ENCODE measurements at places on chromosomes 7 and 10.

DNA sequence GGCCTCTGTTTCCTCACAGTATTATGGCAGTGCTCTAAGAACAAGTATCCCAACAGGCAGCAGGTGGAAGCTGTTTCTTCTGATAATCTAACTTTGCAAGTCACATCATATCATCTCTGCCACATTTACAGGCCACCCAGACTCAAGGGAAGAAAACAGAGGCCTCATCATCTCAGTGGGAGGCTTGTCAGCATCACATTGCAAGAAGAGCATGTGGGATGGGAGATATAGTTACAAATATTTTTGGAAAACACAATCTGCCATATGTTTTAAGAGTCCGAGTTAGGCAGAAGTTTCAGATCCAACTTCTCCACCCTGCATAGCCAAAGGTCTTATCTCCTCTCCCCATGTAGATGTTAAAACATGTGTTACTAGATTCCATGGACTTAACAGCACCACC lies 130.4 kb upstream of the PDE1C start:
- no peak for DNase-seq

DNA sequence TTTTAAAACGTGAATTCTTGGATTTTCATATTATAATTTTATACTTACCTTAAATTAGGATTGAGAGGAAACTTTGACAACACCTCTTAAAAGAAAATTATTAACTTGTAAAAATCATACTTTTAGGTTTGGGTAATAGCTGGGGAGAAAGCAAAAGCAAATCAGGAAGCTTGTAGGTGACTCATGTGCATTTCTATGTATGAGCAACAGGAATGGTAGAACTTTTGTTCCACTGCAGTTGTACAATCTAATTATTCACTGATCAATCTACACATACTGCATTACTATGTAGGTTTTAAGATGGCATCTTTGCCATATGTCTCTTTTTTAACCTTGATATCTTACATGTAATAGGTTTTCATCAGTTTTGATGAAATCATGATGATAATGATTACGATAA lies 223.2 kb downstream of the PRKG1 start:
- no peak for DNase-seq

- DNase-seq, result no peak
These were observed 818 bp downstream of the GOT1 start for GRCh38 chr10:99429517-99430095.

- no peak for DNase-seq
These were observed 31.3 kb downstream of the COX15 start for GRCh38 chr10:99700649-99701048.

- DNase-seq, result no peak
These were observed 107.6 kb upstream of the TNS3 start for GRCh38 chr7:47689558-47689957.

- no peak for DNase-seq
These were observed 434.7 kb downstream of the TNS3 start for GRCh38 chr7:47147213-47147631.

DNA sequence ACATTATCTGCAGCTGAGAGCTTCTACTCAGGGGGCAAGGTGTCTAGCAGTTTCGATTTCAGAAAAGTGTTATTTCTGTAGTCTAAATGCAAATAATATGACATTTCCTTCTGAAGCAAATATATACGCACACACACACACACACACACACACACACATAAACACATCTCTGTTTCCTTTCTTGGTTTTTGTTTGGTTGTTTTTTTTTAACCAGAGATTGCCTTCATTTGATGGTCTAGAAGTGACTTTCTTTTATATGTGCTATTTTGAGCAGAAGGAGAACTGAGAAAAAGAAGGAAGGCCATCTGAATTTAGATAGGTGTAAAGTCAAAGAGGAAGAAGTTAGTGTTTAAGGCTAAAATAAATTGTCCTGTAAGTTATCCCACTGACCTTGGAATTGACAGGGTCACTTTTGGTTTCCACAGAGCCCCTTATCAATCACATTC lies 142.2 kb downstream of the TRIL start:
- no peak for DNase-seq

DNA sequence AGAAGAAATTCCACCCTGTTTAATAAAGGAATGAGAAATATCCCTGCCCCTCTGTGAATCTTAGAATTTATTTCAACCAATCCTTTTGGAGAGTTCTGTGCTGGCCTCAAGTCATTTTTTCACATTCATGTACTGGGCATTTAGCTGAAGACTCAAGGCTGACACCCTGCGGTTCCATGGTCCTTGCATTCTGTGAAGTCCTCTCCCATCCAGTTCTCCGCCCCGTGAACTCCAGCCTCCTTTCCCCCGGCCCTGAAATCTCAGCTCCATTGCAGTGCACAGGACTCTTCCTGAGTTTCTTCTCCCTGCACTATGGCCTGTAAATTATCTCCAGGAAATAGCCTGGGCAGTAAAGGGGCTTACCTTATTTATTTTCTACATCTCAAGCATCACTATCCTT lies 183.0 kb upstream of the KCND2 start:
- no peak for DNase-seq

GRCh38 chr10:21449288-21449966 lies 76.1 kb downstream of the SKIDA1 start:
- no peak for DNase-seq

DNA sequence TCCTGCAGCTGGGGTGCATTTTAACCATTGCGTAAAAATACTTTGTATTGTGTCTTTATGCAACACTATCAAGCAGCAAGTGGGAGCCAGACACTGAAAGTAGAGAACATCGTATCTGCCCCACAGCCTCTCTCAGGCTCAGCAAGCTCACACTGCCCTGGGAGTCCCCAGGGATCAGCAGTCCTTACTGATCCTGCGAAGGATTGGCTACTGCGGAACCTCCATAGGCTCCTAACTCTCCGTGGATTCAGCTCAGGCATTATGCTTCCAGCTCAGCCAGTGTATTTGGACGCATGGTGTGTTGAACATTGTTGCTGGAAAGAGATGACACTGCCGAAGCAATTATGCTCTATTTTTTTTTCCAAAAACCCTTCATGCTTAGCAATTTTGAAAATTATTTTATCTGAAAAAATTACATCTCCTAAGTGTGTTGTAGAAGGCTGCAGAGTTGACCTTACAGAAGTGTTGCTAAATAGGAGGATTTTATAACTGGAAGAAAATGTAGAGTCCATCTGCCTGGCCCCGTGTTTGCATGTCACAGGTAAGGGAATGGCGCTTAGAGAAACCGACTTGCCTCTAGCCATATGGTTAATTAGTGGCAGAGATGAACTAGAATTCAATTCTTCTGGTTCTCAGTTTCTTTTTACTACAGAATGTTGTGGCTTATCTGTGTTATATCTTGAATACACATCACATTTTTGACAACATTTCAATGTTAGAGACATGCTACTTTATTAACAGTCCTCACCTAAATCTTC lies 276.4 kb upstream of the COBL start:
- no peak for DNase-seq

DNA sequence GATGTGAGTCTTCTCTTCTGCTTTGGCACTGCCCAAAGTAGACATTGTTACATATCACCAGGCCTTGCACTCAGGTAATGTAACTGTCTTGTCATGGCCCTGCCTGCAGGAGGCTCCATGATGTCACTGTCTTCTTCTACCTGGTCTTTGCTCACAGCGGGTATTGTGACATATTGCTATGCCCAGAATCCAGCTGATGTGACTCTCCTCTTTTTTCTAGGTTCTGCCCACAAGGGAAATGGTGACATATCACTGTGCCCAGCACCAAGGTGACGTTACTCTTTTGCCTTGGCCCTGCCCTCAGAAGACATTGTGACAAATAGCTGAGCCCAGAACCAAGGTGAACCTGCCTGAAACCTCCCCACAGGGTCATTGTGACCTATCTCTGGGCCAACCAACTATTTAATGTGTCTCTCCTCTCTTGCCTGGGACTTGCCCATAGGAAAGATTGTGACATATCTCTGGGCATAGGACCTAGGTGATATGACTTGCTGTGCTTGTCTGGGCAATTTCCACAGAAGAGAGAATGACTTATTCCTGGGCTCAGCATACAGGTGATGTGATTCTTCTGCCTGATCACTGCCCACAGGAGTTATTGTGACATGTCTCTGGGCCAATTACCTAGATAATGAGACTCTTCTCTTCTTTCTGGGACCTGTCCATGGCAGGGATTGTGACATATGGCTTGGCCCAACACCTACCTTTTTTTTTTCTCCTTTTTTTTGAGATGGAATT lies 26.5 kb upstream of the ZNF107 start:
- no peak for DNase-seq

DNA sequence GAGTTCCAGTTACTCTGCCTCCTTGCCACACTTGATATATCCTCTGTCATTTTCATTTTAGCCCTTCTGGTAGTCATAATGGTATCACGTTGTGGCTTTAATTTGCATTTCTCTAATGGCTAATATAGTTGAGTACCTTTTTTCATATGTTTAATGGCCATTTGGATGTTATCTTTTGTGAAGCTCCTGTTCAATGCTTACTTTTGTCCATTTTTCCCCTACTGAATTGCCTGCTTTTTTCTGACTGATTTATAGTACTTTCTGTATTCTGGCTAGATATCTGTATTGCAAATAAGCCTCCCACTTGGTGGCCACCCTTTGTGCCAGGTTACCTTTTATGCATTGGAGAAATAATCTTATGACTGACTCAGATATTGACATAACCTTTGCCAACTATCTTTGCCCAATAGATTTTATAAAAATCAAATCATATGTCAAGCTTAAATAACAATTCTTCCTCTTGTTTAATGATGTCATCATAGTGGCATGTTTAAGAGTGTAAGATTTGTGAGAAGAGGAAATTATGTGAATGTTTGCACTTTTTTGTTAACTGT lies 50.6 kb downstream of the PRPF18 start:
- no peak for DNase-seq

DNA sequence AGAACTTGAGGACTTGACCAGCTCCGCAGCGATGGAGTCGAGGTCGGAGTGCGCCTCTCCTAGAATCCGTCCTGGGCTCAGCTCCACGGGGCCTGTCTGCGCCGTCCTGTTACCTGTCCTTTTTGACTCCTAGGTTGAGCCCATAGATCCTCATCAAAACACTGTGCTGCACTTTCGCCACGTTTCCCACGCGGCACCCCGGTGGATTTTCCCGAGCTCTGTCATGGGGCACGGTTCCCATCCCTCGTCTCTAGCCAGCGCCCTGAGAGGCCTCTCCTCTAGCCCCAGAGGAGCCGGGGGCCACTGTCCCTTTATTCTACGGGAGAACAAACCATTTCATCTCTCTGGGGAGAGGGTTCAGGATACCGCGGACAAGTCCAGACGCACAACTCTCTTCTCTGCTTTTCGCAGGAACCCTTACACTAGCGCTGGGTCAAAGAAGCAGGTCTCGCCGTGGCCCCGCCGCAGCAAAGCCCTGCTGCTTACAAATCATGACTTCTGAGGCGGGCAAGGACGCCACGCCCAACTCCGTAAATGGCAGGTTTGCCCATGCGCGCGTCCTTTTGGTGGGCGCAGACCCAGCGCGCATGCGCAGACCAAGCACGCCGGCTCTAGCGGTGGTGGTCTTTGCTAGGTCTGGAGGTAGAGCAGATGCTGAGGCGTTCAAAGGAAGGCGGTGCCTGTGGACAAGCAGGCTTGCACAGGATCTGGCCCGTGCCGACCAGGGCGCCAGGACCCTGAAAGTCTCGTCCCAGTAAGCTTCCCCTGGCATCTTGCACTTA lies 10.3 kb upstream of the ANKRD7 start:
- peak; percentile 73 for DNase-seq

GRCh38 chr10:14625765-14626525 lies 148.8 kb downstream of the FAM107B start:
- no peak for DNase-seq

- no peak for DNase-seq
These were observed 244.5 kb upstream of the PTER start for GRCh38 chr10:16192337-16192736.

- no peak for DNase-seq
These were observed 415.0 kb downstream of the SFMBT2 start for GRCh38 chr10:6995831-6996230.

DNA sequence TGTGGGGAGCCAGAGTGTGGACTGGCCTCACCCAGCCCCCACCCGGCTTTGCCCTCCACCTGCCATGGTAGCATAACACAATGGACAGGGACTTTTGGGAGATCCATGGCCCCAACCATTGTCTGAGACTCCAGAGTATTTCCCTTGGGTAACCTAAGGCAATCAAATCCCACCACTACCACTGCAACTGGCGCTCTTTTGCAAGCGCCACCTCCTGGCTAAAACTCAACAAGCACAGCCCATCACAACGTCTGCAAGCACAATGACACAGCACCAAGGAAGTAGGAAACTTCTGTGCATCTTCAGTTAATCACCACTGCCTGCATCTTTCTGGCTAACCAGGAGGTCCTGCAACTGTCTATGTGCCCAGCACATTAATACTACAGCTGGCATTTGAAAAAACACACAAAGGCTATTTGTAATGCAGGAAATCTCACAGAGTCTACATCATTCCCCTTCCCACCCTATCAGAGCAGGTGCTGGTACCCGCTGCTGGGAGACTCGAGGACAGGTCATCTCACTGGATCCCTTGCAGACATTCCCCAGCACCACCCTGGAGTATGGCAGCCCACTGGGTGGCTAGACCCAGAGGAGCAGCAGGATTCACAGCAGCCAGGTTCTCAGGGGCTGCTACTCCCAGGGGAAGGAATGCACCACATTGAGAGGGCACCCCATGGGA lies 27.7 kb downstream of the ANKRD26 start:
- no peak for DNase-seq

DNA sequence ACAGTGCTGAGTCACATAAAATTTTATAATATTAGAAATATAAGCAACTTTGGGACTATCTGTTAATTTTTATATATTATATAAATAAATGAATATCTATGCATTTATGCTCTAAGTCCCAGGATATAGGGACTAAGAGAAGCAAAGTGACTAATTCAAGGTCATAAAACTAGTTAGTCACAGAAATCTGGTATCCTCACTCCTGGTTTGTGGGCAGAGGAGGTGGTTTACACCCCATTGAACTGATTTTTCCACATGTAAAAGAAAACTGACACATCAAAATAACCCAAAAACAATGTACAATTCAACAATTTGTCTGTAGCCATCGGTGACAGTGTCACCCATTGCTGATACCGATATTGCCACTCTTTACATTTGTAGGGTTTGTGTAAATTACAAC lies 3.0 kb downstream of the PCLO start:
- DNase-seq, result no peak

DNA sequence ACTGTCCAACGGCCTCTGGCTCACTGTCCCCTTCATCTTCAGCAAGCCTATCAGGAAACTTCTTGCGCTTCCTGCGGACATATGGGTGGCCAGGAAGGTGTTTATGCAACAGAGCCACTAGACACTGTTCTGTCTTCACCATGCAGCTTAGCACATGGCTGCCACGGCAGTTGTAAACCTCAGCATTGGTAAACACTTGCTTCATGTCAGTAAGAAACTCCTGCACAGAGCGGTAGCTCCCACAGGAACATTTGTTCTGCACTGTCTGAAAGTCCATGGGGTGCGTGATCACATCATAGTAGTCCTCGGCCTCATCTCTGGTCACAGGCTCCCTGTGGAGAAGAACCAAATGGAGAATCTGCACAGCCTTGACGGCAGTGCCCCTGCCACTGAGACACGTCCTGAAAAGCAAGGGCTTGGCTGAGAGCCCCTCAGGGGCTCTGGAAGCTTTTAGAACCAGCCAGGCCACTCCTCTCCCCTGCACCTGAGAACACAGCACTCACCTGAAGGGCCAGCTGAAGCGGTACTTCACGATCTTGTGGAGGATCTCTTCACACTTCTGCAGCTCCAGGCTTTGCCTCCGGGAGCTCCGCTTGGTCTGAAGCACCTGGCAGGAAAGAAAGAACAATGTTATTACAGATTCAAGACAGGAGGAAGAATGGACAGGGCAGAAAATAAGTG lies 8.8 kb downstream of the FZD9 start:
- no peak for DNase-seq
